ENCODE measurements at places on chromosomes 3 and 15.

DNA sequence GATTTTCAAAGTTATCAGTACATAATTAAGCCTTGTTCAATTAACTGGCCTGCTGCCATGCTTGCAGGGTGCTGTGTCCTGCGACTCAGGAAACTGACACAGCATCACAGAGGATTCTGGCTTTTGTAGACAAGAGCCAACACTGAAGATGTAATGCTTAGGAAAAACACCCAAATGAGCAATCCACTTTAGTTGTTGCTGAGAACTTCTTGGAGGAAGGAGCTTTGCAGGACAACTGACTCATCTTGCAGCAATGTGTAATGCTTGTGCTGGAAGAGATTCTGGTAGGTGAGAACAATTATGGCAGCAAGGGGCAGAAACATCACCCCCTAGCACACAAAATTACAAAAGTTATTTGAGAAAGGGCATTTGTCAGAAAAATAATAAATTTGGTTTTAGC is 67.6 kb downstream of the NLGN1 start:
- DNase-seq, result peak; percentile 40

GRCh38 chr3:141499965-141500364 is 13.1 kb downstream of the RASA2 start:
- DNase-seq, result no peak

GRCh38 chr15:39819533-39819932 is 36.9 kb upstream of the FSIP1 start:
- no peak for DNase-seq

DNA sequence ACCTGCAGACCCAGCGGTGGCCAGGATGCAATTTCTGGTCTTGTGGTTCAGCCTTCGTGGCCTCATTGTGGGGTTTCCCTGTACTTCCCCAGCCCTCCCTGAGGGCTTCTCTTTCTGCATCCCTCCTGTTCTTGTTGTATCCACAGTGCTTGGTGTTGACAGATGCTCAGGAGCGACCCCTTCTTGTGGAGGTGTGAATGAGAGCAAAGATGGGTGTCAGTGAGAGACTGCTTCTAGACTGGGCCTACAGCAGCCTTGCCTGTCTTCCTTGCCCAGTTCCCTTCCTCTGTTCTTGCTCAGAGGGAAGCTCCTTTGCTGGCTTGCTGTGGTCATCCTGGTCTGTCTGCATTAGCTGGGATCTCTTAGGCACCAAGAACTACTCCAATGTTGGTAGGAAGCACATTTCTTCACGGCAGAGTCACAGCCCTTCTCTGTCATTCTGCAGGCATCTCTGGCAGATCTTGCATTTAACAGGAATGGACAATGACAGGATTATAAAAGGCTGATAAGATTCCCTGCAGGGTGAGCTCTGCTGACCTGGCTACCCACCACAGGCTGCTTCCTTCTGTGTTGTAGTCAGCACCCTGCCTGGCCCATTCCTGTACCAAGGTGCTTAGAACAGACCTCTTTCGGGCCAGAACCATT is 317.8 kb upstream of the C2CD4B start:
- peak; percentile 62 for DNase-seq

DNA sequence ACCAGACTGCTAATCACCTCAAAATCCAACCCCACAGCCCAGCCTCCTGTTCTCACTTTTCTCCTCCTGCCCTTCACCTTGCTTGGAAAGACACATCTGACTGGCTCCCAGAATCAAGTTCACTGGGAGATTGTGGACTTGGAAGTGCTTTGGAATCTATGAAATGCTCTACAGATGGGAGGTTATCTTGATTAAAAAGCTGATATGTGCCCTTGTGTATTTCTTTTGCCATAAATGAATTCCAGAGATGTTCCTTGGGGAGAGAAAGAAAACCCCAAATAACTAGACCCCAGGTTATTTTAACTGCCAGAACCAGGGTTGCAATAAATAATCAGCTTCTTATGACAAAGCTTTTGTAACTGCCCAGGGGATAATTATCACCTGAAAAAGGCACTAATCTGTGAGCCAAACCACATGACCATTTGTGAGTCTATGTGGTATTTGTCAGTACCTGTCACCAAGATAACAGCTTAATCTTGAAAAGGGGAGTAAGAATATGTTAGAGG is 21.7 kb upstream of the ARHGEF3 start:
- DNase-seq, result no peak

- no peak for DNase-seq
Measured at GRCh38 chr15:29123171-29123570, 146.5 kb downstream of the NSMCE3 start.

GRCh38 chr15:81337713-81338157 is 13.8 kb upstream of the STARD5 start:
- DNase-seq, result peak; percentile 23

GRCh38 chr3:184160456-184160855 is 5.3 kb downstream of the DVL3 start:
- DNase-seq, result no peak

DNA sequence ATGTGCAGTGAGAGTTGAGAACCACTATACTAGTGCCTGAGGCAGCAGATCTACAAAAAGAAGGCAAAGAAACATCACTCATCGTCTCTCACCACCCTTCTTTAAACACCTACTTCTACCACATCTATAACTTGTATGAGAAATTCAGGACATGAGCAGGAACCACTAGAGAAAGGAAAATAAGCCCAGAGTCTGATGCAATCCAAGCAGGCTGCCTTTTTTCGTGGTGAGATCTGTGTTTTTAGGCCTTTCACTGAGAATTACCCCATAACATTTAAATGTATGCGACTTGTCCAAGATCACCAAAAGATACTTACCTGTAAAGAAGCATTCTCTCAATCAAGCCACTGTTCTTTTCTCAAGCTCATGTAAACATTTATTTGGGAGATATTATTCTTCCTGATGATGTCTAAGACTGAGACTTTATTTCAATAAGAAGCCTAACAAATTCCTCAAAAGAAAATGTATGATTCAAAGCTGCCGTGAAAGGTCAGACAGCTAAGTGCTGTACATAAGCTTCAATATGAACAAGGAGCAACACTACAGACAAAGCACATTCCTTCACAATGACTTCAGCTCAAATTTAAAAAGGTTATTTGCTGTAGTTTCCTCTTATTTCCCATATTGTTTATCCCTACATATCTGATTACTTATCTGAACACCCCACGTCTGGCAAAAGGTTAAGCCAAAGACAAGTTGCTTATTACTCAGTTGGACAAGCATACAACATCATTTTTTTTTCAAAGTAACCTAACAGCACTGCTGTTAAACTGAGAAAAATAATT is 16.5 kb downstream of the SPICE1 start:
- DNase-seq, result no peak

DNA sequence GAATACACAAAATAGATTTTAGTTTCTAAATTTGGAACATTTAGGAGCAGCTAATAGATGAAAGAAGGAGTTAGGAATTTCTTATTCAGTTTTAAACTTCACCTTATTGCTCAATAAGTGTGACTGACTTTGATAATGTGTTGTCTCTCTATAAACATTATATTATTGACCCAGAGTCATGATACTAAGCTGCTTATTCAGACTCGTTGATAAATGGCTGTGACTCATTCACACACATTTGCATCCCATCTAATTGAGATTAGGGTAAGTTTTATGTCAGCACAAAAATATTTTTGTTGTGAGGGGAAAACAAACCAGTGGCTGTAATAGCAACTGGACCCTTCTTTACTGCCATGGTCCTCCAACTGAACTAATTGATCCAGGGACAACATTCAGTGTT is 137.6 kb downstream of the GOLIM4 start:
- DNase-seq, result no peak

DNA sequence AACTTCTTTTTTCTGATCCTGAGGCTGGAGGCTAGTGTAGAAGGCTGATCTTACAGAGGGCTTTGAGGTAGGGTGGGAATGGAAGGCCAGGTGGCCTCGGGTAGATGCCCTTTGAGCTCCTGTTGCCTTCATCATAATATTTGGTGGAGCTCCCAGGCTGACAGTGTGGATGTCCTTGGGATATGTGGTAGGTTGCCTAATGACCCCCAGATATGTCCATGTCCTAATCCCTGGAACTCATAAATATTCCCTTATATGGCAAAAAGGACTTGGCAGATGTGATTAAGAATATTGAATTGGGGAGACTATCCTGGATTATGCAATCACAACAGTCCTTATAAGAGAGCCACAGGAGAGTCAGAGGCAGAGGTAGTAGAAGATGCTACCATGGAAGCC is 5.5 kb downstream of the ADAMTSL3 start:
- DNase-seq, result no peak

- no peak for DNase-seq
Measured at GRCh38 chr3:49869525-49870126, at the start of gene CAMKV. Gene CAMKV (minus strand): TSS chr3:49869906. CDS start chr3:49862388, 7,518 bp downstream.

GRCh38 chr15:26287381-26287780 is 424.3 kb upstream of the ATP10A start:
- no peak for DNase-seq

GRCh38 chr3:102124704-102125103 is 275.4 kb downstream of the NFKBIZ start:
- DNase-seq, result no peak

DNA sequence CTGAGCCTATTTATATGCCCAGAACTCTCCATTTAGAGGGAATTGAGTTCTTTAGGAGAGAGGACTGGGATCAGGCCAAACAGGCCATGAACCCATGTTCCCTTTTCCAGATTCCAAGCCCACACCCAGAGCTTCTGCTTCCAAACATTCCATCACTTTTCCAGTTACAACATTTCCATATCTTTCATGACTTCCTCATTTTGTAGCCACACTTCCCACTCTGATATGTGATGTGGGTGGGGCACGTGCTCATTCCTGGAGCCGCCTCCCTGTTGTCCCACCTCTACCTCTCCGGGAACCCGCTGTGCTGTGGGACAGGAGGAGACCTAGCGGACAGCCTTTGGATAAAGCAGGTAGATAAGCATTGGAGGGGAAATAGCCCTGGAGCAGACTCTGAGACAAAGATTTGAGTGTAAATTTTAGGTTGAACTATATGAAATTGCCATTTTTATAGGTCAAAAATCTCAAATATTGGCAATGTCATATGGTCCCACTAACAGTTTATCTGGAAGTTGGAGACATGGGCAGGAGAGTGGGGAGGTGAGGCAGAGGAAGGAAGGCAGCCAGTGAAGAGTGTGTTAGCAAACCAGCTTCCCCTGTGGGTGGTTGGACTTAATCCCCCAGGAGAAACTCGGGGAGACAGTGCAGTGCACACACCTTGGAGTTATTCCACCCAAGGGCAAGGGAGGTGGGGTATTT is 31.8 kb downstream of the CYP8B1 start:
- no peak for DNase-seq

DNA sequence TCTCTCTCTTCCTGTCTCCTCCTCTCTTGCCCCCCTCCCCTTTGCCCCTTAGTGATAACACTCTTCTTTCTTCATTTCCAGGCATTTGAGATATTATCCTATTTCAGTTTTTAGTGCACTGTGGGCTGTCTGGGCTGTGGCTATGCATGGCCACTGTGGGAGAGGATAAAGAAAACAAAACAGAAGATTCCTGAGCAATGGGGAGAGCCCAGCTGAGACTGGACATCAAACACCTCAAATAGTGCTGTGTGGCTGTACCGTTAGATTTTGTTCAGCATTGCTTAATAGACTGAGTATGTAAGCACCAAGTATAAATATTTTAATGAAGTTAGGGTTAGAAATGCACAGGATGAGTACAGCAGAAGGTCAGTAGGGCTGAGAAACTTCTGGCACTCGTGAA is 7.9 kb upstream of the GBE1 start:
- DNase-seq, result peak; percentile 26

GRCh38 chr15:100461049-100461448 is 67.7 kb downstream of the CERS3 start:
- no peak for DNase-seq

- DNase-seq, result no peak
Measured at GRCh38 chr3:98954791-98955604, 53.5 kb upstream of the DCBLD2 start.

- DNase-seq, result no peak
Measured at GRCh38 chr3:193253986-193254660, 13.1 kb downstream of the PLAAT1 start.

DNA sequence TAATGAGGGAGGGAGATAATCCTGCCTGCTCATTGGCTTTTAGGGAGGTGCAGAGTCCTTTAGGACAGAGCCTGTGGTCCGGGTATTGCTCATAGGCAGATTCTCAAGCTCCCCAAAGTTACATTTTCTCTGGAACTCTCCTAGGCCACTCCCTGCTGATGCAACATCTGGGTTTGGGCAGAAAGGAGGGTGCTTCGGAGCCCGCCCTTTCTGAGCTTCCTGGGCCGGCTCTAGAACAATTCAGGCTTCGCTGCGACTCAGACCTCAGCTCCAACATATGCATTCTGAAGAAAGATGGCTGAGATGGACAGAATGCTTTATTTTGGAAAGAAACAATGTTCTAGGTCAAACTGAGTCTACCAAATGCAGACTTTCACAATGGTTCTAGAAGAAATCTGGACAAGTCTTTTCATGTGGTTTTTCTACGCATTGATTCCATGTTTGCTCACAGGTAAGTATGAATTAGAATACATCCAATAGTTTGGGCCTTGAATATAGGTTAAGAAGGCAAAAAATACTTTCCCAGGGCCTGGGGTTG is at the start of gene IL20RB:
TSS of gene IL20RB (plus strand) at position 233 of the 538 bp plus-strand sequence. CDS start at position 364, 131 bp downstream.
- DNase-seq, result peak; percentile 87

- no peak for DNase-seq
Measured at GRCh38 chr3:53250881-53251605, 4.8 kb downstream of the TKT start.

- no peak for DNase-seq
Measured at GRCh38 chr3:110272525-110272924, 799.1 kb upstream of the NECTIN3 start.

- no peak for DNase-seq
Measured at GRCh38 chr3:189921770-189922169, 198.9 kb downstream of the P3H2 start.

DNA sequence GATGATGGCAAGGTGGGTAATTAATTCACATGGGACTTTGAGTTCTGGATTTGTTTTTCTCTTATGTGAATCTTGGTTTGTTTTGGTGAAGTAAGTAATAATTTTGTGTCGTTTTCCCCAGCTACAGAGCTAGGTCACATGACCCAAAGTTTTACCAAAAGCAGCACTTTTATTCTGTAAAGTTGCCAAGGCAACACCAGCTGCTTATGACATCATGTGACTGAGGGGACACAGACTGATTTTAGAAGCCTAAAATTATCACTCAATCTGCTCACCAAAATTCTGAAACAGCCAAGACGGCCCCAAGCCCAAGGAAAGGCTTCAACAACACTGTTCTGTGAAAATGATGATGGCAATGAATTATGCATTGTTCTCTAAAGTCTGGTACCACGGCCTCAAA is 63.9 kb downstream of the MEX3B start:
- DNase-seq, result no peak

DNA sequence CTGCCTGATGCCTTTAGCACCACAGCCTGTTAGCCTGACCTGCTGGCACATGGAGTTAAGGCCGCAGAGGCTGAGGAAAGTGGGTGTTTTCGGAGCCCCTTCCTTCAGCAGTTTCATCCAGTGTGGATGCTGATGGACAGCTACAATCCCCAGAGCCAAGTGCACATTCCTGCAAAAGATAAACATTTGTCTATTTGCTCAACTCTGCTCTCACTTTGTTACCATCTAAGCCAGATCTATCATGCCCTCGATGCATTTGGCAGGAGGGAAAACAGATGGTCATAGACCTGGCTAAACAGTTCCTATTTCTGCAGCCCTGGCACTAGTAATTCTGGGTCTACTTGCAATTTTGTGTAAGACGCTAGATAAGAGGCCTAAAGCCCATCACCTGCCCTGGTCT is 312.9 kb upstream of the RASGRP1 start:
- no peak for DNase-seq
